ENCODE measurements at places on chromosomes 12 and 14. TPM values are rescaled to one million over a fixed set of nuclear protein-coding genes. Genes with fewer than 3 reads are reported as not detected.
A peak's percentile ranks its signal among the peaks of the same experiment; 100 is the strongest.

The TDRD9 gene
- not detected for polyA plus RNA-seq

- no peaks in the 10 kb centered on the region for H3K36me3 ChIP-seq
- DNase-seq, result no peak
- no peaks in the 10 kb centered on the region for H3K27me3 ChIP-seq
- H3K4me1 ChIP-seq, result 0 out of 2 replicates have a peak, but pooled peaks cover 4% of the 10 kb centered on the region
These were observed 6.6 kb upstream of the SMIM10L1 start for GRCh38 chr12:11164384-11164783.

DNA sequence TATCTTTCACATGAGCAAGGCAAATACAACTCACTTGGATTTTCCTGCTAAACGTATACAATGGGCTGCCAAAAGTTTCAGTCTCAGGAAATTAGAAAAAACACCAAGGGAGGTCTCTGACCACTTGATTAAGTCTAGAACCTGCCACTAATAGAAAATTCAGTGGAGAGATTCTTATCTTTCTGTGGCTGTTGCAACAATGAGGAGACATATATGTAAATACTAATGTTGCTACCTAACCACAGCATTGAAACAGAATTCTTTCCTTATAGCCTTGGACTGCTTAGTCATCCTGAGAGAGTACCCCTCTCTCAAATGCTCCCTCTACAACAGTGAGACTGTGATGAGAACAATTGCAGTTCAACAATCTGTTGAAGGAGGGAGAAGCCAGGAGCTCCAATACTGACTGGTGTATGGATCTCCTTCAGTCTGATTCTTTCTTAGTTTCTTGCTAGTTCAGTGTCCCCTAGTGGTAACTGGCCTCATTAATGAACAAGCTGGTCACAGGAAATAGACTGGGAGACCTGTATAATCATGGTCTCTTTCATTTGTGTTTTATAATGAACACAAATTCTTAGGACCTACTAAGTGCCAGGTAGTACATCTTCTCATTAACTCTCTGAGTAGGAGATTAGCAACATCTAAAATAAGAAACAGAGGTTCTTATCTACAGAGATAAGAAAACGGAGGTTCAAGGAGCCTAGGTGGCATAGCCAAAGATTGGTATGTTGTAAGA, 164.5 kb downstream of the SLC38A4 start:
- peak overlapping the region; percentile 45 for H3K4me3 ChIP-seq
- H3K27me3 ChIP-seq, result no peaks in the 10 kb centered on the region
- H3K27ac ChIP-seq, result peak overlapping the region; percentile 87
- no peaks in the 10 kb centered on the region for H3K36me3 ChIP-seq
- H3K4me1 ChIP-seq, result peaks cover 82% of the 10 kb centered on the region

The RPL10L gene
- polyA plus RNA-seq, result not detected

The TAS2R7 gene
- polyA plus RNA-seq, result not detected

GRCh38 chr12:122159882-122160281, 14.1 kb downstream of the IL31 start:
- H3K27ac ChIP-seq, result no peak overlapping the region
- H3K36me3 ChIP-seq, result no peaks in the 10 kb centered on the region
- no peak for DNase-seq
- H3K4me1 ChIP-seq, result no peaks in the 10 kb centered on the region

- no peak overlapping the region for H3K4me3 ChIP-seq
- H3K36me3 ChIP-seq, result no peaks in the 10 kb centered on the region
- H3K27ac ChIP-seq, result no peak overlapping the region
These were observed 40.0 kb downstream of the DAAM1 start for GRCh38 chr14:59228421-59228820.

The RAPGEF3 gene
- polyA plus RNA-seq, result 1.4 TPM

The ESRRB gene
- not detected for polyA plus RNA-seq

DNA sequence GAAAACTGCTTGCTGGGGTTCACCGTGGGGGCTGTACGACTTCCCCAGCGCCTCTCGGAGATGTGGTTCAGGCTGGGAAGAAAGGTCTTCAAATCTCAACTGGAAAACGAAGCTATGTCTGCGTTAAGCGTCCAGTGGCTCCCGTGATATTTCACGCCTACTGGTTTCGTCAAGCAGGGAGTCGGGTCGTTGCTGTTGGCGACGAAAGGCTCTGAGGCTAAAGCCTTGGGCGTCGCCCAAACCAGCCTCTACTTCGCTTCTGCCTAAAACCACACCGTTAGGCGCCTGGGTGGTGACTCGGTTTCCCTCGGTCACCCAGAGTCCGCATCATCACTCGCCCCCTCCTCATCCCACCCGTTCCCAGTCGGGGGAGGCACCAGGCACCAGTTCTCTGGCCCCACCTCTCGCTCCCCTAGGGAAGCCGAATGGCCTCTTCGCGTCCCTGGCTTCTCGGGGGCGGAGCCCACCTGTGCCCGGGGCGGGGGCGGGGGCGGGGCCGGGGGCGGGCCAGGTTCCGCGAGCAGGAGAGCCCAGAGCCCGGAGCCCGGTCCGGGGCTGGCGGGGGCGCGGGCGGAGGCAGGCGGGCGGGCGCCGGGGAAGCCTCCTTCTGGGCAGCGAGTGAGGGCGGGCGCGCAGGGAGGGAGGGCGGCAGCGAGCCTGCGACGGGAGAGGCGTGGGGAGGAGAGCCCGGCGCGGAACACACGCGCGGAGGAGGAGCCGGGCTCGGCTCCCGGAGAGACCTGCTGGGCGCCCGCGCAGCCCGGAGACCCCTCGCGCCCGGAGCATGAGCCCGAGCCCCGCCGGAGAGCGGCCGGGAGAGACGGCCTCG, at the start of gene B4GALNT3:
TSS of gene B4GALNT3 (plus strand) at position 510 of the 829 bp plus-strand sequence. CDS start 438 bp downstream, outside the sequence.
- H3K27me3 ChIP-seq, result peaks cover 77% of the 10 kb centered on the region
- H3K27ac ChIP-seq, result no peak within 1 kb of the TSS
- no peaks in the 10 kb centered on the region for H3K36me3 ChIP-seq
- peak; percentile 62 for DNase-seq
- H3K4me3 ChIP-seq, result peak within 1 kb of the TSS; percentile 61
- peaks cover 5% of the 10 kb centered on the region for H3K4me1 ChIP-seq

DNA sequence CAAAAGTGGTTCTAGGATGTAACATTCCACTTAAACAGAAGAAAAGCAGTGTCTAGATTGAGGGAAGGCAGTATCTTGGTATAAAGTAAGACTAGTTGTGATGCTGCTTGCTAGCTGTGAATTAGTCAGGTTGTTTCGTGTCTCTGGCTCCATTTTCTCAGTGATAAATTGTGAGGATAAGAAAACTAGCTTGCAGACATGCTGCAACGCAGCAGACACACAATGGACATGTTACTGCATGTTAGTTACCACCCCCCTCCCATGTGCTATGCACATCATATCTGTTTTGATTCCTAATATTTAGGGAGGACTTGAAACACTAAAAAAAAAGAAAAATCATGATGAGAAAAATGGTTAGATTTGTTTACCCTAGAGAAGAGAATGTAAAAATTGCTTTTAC, 2.9 kb downstream of the CCNK start:
- H3K27me3 ChIP-seq, result no peaks in the 10 kb centered on the region
- peak; percentile 26 for DNase-seq
- H3K36me3 ChIP-seq, result no peaks in the 10 kb centered on the region

- peak; percentile 14 for DNase-seq
- no peak overlapping the region for H3K27ac ChIP-seq
- no peaks in the 10 kb centered on the region for H3K36me3 ChIP-seq
- H3K4me1 ChIP-seq, result no peaks in the 10 kb centered on the region
- H3K4me3 ChIP-seq, result no peak overlapping the region
These were observed 51.4 kb upstream of the OAS1 start for GRCh38 chr12:112855375-112855774.

- no peak overlapping the region for H3K27ac ChIP-seq
- H3K27me3 ChIP-seq, result no peaks in the 10 kb centered on the region
- no peaks in the 10 kb centered on the region for H3K36me3 ChIP-seq
- no peaks in the 10 kb centered on the region for H3K4me1 ChIP-seq
These were observed 88.4 kb downstream of the GRIP1 start for GRCh38 chr12:66590275-66590985.

DNA sequence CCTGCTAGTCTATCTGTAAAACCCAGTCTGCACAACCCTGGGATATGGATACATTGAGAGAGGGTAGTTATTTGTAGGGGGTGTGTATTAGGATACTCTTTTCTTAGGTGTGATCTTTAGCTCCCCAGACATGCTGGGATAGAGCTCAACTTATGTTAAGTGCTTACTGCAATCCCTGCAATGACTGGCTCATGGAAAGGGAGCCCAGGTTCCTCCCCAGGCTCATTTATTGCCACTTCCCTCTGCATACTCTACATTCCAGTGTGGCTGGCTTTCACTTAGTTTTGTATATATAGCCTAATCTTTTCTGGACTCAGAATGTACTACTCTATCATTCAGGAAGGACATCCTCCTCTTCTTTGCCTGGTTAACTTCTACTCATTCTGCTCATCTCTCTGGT, 172.0 kb downstream of the SYT10 start:
- DNase-seq, result no peak
- H3K4me1 ChIP-seq, result no peaks in the 10 kb centered on the region
- H3K36me3 ChIP-seq, result no peaks in the 10 kb centered on the region
- no peak overlapping the region for H3K4me3 ChIP-seq

DNA sequence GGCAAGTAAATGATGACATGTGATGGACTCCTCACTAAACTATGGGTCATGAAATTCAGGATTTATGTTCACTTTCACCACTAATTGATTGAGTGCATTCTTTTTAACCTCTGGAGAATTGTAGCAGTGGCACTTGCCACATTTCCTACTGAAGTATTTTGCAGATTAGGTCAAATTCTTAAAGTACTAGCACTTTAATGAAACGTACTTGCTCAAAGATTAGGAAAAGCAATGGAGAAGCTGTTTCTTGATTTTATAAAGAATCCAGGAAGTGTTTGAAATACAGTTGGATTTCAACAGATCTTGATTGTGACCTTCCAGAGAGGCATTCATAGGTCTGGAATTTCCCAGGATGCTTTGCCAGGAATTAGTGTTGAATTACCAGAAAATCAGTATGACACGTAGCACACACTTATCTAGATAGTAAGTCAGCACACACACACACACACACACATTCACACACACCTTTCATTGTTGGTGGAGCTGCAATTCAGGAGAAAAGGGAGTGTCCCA, 162.6 kb downstream of the MYRFL start:
- no peaks in the 10 kb centered on the region for H3K27me3 ChIP-seq
- DNase-seq, result peak; percentile 92
- peaks cover 25% of the 10 kb centered on the region for H3K4me1 ChIP-seq
- no peaks in the 10 kb centered on the region for H3K36me3 ChIP-seq
- H3K4me3 ChIP-seq, result peak overlapping the region; percentile 34

GRCh38 chr12:71602761-71603577, 60.7 kb downstream of the ZFC3H1 start:
- peaks cover 20% of the 10 kb centered on the region for H3K36me3 ChIP-seq
- H3K4me1 ChIP-seq, result 0 out of 2 replicates have a peak, but pooled peaks cover 6% of the 10 kb centered on the region
- no peaks in the 10 kb centered on the region for H3K27me3 ChIP-seq
- H3K4me3 ChIP-seq, result no peak overlapping the region

DNA sequence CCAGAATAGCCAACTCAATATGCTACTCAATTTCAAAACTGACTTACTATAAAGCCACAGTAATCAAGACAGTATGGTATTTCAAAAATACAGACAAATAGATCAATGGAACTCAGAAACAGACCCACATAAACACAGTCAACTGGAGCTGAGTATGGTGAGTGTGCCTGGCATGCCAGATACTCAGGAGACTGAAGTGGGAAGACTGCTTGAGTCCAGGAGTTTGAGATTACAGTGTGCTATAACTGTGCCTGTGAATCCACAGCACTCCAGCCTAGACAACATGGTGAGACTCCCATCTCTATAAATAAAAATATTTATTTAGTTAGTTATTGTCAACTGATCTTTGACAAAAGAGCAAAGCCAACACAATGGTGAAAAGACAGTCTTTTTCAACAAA, 81.8 kb downstream of the NUMB start:
- DNase-seq, result no peak
- H3K4me1 ChIP-seq, result no peaks in the 10 kb centered on the region
- no peak overlapping the region for H3K4me3 ChIP-seq
- peaks cover 9% of the 10 kb centered on the region for H3K36me3 ChIP-seq
- no peaks in the 10 kb centered on the region for H3K27me3 ChIP-seq

DNA sequence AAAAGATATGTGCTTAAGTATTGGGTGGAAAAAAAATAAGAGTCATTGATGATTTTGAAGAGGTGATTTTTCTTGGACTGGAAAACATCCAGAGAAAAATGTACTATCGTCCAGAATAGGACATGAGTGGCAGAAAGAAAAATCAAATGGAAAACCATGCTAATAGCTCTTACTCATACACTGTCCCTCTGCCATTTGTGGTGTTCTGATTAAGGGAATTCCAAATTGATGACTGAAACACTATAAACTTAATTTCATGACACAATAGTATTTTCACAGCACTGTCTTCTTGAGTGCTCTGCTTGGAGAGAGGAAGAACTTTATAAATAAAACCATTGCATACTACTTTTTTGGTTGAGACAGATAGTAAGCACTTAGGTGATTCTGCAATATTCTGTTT, 72.4 kb downstream of the USP15 start:
- H3K36me3 ChIP-seq, result peaks cover 9% of the 10 kb centered on the region
- H3K4me3 ChIP-seq, result no peak overlapping the region
- H3K27me3 ChIP-seq, result no peaks in the 10 kb centered on the region
- 0 out of 2 replicates have a peak, but pooled peaks cover 7% of the 10 kb centered on the region for H3K4me1 ChIP-seq
- peak overlapping the region; percentile 33 for H3K27ac ChIP-seq

DNA sequence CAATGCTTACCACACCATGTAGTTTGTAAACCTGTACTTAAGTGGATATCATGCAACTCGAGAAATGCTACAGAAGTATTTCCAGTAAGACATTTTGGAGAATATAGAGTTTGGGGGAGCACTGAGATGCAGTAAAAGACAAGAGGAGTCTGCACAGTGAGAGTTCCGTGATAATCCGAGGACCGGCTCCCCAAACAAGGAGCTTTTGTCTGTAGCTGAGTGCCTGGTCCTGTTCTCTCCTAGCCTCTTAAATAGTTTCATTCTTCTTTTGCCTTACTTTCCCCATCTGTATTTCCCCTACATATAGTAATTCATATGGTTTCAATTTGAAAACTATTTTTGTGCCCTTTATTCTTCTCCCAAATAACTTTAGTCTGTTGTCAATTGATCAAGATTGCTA, 364.1 kb downstream of the EGLN3 start:
- H3K27ac ChIP-seq, result no peak overlapping the region
- no peaks in the 10 kb centered on the region for H3K27me3 ChIP-seq
- no peak for DNase-seq
- no peak overlapping the region for H3K4me3 ChIP-seq
- H3K36me3 ChIP-seq, result no peaks in the 10 kb centered on the region

GRCh38 chr12:74846116-74846515, 308.5 kb downstream of the ATXN7L3B start:
- no peaks in the 10 kb centered on the region for H3K36me3 ChIP-seq
- H3K27me3 ChIP-seq, result no peaks in the 10 kb centered on the region
- no peak for DNase-seq
- no peak overlapping the region for H3K27ac ChIP-seq
- H3K4me1 ChIP-seq, result no peaks in the 10 kb centered on the region
- no peak overlapping the region for H3K4me3 ChIP-seq

Measured in GM23248 (cell line).